Coronary artery (tissue), 2 donors: ENCODE measurements at places on chromosomes 5 and 9.

DNA sequence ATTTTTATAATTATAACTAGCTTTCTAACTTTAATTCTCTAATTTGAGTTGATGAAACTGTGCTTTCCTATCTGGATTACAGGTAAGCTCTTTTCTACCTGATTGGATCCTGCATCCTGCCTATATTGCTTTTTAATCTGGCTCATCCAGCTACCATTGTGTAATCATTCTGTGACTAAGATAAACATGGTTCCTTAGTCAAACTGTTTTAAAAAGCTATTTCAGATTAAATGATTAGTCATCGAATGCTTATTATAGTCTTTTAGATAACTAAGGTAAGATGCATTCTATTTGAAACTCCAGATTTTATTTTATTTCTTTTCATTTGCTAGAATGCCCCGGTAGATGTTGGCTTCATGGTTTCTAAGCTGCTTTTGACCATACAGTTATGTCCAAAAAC lies 50.7 kb downstream of the ICE1 start:
- no peak for DNase-seq

DNA sequence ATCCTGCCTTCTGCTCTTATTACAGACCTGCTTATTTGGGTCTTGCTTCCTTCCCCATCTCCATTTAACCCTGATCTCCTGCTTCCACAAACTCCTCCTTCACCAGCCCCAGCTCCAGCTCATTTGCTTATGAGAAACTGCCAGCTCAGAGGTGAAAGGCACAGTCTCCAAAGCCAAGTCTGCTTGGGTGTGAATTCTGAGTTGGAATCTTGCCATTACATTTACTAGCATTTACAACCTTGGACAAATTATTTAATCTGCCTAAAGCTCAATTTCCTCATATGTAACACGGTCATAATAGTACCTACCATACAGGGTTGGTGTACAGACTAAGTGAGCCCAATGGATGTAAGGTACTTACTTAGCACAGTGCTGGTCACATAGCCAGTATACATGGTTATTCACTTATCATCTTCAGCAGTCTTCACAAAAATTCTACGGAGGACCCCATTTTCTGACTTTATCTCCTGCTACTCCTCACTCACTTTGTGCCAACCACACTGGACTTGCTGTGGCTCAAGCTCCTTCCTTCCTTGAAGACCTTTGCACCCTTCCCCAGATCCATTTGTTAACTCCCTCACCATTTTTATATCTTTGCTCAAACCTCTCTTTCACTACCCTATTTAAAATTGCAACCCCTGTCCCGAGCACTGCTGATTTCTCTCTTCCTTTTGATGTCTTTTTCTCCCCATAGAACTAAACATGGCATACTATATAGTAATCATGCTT lies 86.2 kb downstream of the DOCK2 start:
- no peak for DNase-seq

DNA sequence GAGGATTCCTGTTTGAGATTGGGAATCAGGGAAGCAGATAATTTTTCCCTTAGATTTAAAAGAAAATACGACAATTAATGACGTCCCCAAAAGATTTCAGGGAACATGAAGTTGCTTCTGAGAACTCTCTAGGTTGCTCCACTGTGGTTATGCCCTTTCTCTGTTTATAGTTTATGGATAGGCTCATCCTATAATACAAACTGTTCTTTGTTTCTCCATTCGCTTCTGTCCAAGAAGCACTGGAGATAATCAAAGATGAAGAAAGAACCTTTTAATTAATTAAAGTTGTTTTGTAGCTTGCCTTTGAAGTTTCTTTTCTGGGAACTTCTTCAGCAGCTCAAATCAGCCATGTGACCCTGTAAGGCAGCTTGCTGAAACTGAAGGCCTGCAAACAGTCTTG lies 87.5 kb downstream of the CHSY3 start:
- DNase-seq, result no peak

- DNase-seq, result no peak
These were observed 71.2 kb downstream of the SYK start for GRCh38 chr9:90872835-90873294.
